Stimulated activated CD4-positive, alpha-beta T cell treated with anti-CD3 and anti-CD28 coated beads, TNF-alpha, amount 100 ng/mL, for 1 hour (primary cell): ENCODE measurements at places on chromosomes 2 and 18.

GRCh38 chr2:53252115-53252514 is 515.5 kb upstream of the CHAC2 start:
- DNase-seq, result no peak

DNA sequence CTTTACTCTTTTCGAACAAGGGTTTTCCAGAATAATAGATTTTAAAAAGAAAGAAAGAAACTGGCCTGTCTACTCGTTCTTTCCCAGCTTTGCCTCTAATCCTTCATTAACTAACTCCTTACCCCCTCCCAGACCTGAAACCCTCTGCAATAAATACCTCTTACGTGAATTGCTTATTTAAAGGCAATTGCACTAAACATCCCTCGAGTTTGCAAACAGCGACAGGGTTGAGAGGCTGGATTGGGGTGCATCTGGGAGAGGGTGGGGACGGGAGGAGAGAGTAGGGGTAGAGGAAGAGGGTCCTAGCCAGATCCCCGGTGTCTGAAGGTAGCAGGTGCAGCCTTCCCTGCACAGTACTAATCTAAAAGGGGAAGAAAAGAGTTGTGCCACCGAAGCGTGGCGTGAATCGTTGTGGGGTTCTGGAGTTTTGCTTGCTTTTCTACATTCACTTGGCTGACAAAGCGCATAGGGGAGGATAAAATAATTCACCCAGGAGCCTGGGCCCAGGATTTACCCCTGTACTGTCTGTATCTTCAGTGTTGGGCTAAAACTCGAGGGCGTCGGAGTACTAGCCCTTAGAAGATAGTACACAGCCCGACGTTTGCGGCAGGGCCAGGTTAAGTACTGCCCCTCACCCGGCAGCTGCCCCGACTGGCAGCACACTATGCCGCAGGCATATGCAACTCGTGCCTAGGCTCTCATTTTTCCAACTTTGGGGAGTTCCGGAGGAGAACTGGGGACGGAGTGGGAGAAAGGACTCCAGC is 1.9 kb upstream of the NEUROD1 start:
- no peak for DNase-seq

DNA sequence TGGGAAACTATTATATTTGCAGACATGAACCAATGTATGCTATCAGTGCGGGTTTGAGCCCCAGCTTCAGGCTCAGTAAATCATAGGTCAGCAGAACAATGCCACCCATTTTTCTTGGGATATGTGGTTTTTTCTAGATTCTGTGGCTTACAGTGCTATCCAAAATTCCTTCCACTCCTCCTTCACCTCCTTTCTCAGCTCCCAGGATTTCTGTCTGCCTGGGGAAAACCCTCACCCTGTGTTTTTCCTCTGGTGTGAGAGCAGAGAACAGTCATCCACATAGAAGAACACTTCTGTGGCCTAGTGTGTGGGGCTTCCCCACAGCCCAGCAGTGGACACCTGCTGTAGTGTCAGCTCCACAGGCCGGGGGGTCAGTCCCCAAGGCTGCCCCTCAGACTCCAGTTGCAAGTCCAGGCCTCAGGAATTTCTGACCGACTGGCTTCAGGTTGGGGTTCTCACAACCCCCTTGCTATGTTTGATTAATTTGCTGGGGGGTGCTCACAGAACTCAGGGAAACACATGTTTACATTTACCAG is 238.2 kb downstream of the LDLRAD4 start:
- no peak for DNase-seq

DNA sequence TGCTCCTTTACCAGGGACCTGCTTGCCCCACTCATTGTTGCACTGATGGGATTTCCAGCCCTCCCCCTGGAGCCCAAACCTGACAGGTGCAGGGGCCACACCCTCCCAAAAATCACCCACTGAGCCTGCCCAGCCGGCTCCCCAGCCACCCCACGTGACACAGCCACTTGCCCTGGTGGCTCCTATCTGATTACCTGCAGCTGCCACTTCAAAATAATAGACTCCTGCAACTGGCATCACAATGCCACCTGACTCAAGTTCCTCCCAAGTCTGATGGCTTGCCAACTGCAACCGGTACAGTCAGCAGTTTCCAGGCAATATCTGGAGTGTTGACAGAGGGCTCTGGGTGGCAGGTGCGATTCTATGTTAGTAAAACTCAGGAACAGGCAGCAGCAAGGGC is 66.2 kb downstream of the CRACDL start:
- no peak for DNase-seq

- no peak for DNase-seq
These were observed 26.2 kb upstream of the TMEM163 start for GRCh38 chr2:134745023-134745422.
